Regular cardiac myocyte (primary cell): ENCODE measurements at places on chromosomes 7 and 10. TPM values are rescaled to one million over a fixed set of nuclear protein-coding genes. Genes with fewer than 3 reads are reported as not detected.

HECW1 gene
- total RNA-seq = not detected in 2 replicates

LRRC72 gene
- total RNA-seq = not detected in 2 replicates

ANKRD7 gene
- total RNA-seq = 0.19 and 0.28 TPM in 2 replicates

MALRD1 gene
- 0.28 TPM in 1 of 2 replicates, not detected in the other for total RNA-seq

SH2B2 gene
- 1.2 and 4.8 TPM in 2 replicates for total RNA-seq

WDFY4 gene
- total RNA-seq = not detected in 2 replicates

ZNF804B gene
- not detected in 2 replicates for total RNA-seq

HMX2 gene
- total RNA-seq = not detected in 2 replicates

OR2A5 gene
- total RNA-seq = not detected in 2 replicates

COL26A1 gene
- total RNA-seq = under 0.01 TPM in 1 of 2 replicates, not detected in the other

TMEM26 gene
- 0.19 and 0.28 TPM in 2 replicates for total RNA-seq

HOXA11 gene
- under 0.01 TPM in 1 of 2 replicates, not detected in the other for total RNA-seq

RARRES2 gene
- total RNA-seq = 1.3 and 25.4 TPM in 2 replicates

CASP7 gene
- total RNA-seq = 24.2 and 25.7 TPM in 2 replicates

FXYD4 gene
- not detected in 2 replicates for total RNA-seq

COBL gene
- total RNA-seq = not detected in 2 replicates

TAX1BP1 gene
- 114 and 131 TPM in 2 replicates for total RNA-seq

PNLIPRP1 gene
- not detected in 2 replicates for total RNA-seq

LBX1 gene
- total RNA-seq = not detected in 2 replicates

ARHGAP21 gene
- 54.4 and 72.4 TPM in 2 replicates for total RNA-seq

ACSM6 gene
- not detected in 2 replicates for total RNA-seq

IL2RA gene
- not detected in 2 replicates for total RNA-seq

DPYSL4 gene
- total RNA-seq = 7.5 and 7.6 TPM in 2 replicates

URGCP gene
- total RNA-seq = 27.6 and 31.6 TPM in 2 replicates

PRKG1 gene
- total RNA-seq = 17.8 and 48.5 TPM in 2 replicates

SVOPL gene
- total RNA-seq = not detected in 2 replicates

SLC4A2 gene
- 71.6 and 91.4 TPM in 2 replicates for total RNA-seq

ZC3HAV1 gene
- 25.9 and 36.2 TPM in 2 replicates for total RNA-seq

VWA2 gene
- under 0.01 TPM in 2 replicates for total RNA-seq

CASD1 gene
- total RNA-seq = 11.9 and 17.2 TPM in 2 replicates

AKR1C4 gene
- total RNA-seq = not detected in 2 replicates
